Skin of body (tissue), 3 donors: ENCODE measurements at places on chromosomes 1 and 21. TPM values are rescaled to one million over a fixed set of nuclear protein-coding genes. Genes with fewer than 3 reads are reported as not detected.
A peak's percentile ranks its signal among the peaks of the same experiment; 100 is the strongest.

DNA sequence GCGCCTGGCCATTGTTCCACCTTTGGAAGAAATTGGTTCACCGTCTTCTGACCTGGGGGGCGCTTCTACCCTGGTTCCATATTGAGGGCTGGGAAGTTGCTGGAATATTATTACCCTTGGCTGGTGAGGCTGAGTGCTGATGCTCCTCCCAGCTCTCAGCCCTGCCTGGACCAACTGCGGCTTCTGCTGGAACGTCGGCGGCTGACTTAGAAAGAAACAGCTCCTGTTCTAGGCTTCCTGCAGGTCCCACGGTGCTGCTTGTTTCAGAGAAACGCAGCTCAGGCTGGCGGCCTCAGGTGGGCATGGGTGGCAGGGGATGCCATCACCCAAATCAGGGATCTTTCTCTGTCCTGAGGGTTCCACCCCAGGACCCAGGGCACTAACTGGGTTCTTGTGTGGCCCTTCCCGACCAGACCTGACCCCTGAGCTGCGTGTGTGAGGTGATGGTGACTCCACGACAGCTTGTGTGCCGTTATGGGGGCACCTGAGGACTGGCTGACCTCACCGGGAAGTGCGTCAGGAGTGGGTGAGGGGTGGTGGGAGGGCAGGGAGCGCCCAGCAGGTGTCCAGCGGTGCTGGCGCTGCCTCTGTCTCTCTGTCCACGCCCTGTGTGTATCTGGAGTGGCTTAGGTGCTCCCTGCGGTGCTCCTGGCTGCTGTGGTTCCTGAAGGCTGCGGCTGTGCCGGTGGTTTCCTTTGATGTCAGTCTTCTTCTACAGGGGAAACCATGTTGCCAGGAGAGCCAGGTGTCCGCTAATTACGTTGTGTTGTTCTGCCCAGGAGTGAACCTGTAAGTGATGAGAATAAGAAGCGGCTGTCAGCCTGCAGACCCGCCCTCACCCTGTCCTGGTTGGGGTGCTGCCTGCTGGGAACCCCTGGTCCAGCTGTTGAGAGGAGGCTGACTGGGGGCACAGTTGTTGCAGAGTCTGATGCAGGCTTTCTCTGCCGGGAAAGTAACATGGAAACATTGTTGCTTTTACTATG is 8.9 kb downstream of the SKI start:
- DNase-seq = no peak

GRCh38 chr1:53949023-53949990 is 3.2 kb downstream of the LRRC42 start:
- peak; percentile 1 for DNase-seq

DNA sequence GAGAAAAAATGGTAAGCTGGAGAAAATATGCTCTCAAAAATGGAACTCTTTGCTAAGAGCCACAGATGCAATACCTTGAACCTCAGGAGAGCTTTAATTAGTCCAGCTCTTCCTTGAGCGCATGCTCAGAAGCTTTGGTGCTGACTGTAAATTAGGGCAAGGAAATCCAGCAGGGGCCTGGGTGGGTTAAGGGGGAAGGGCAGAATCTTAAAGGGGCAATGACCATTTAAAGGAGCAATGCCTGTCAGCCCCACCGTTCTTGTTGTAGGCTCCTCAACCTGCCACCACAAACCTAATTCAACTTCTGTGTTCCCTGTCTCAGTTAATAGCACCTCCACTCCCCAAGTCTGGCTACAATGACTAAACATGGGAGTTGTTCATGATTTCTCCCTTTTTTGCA is 6.8 kb upstream of the SLC22A15 start:
- no peak for DNase-seq

GRCh38 chr1:213162862-213163261 is 111.8 kb downstream of the RPS6KC1 start:
- no peak for DNase-seq

DNA sequence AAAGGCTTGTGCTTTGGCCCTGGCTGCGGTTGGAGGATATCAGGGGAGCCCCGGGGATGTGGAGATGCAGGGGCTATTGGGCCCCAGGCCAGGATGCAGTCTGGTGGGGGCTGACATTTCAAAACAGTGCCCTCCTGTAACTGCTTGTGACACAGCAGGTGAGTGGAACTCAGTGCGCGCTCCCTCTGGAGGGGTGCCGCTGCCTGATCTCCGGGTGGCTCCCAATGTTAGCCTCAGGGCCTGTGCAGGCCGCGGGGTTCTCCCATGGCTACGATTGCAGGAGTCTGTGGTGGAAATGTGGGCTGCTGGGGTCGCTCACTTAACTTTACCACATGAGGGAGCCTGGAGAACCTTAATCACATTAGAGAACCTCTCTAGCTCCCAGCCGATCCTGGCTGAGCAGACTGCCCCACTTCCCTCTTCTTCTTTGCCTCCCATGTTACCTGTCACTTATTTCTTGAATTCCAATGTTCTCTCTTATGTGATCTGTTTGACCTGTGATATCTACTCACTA is 163.2 kb downstream of the FMN2 start:
- DNase-seq = no peak

GRCh38 chr1:78277253-78277652 is 213.5 kb upstream of the PTGFR start:
- no peak for DNase-seq

DNA sequence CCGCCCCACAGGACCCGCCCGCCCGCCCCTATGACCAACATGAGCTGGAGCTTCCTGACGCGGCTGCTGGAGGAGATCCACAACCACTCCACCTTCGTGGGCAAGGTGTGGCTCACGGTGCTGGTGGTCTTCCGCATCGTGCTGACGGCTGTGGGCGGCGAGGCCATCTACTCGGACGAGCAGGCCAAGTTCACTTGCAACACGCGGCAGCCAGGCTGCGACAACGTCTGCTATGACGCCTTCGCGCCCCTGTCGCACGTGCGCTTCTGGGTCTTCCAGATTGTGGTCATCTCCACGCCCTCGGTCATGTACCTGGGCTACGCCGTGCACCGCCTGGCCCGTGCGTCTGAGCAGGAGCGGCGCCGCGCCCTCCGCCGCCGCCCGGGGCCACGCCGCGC is 7.9 kb upstream of the IBA57 start:
- no peak for DNase-seq

DNA sequence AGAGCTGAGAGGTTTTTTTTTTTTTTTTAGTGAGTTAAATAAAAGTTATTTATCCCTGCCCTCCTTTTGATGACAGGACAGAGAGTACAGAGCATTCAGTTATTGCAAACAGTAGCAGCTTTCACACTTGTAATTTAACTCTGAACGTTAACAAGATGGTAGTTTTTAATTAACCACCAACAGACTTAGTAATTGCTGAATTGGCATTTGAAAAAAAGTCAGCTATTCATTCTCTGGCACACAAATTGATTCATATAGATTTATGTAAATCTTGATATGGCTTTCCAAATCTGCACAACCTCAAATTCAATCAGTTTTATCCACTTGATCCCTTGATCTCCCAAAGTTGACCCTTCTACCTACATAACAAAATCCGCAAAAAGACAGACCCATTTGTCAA is 918 bp downstream of the LEMD1 start:
- no peak for DNase-seq

DNA sequence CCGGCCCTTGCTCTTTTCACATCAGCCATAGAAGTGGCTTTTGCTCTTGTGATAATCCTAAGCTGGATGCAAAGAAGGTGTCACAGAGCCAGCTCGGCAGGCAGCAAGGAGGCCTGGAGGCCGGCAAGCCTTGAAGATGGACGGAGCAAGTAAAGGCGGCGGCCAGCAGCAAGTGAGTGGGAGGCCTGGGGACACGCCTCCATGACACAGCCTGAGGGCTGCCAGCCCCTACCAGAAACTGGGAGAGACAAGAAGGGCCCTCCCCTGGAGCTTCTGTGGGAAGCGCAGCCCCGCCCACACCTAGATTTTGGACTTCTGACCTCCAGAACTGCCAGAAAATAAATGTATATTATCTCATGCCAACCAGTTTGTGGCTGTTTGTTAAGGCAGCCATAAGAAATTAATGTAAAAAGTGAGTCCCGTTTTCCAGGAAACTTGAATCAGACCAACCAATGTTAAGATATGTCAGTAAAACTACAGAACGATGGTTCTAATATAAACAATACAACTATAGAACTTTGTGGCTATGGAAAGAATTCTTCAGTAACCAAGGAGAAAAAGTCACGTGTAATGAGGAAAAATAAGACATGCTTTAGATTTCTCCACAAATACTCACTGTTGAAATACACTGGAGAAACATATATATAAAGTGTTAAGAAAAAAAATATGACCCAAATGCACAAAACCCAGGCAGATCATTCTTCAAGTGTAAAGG is 49.9 kb downstream of the BACE2 start:
- DNase-seq = peak; percentile 15

GRCh38 chr1:205088341-205088740 is 4.1 kb upstream of the TMEM81 start:
- no peak for DNase-seq

- no peak for DNase-seq
Measured at GRCh38 chr1:8831340-8831739, 13.9 kb upstream of the RERE start.

GRCh38 chr21:41208376-41208763 is 40.4 kb downstream of the BACE2 start:
- no peak for DNase-seq

GRCh38 chr1:202656951-202657646 is 53.2 kb downstream of the SYT2 start:
- no peak for DNase-seq

DNA sequence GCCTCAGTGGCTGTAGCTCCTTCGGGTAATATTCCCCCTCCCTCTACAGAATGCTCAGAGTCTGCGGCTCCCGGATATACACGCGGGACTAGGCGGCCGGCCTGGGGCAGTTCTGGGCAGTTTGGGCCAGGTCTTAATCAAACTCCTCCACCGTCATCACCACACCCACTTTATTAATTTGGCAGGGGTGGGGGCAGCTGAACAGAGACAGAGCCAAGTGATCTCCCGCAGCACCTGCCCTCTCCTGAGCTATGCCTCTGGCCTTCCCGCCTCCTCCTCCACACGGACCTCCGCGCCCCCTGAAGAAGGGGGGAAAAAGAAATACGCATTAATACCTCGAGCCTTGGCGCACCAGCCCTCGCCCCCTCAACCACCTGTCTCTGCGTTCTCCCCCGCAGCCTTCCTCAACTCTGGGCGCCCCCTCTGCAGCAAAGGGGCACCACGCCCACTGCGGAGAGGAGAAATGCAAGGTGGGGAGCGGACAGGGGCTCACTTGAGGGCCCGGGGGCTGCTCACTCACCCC is 42.6 kb downstream of the CD34 start:
- no peak for DNase-seq

DNA sequence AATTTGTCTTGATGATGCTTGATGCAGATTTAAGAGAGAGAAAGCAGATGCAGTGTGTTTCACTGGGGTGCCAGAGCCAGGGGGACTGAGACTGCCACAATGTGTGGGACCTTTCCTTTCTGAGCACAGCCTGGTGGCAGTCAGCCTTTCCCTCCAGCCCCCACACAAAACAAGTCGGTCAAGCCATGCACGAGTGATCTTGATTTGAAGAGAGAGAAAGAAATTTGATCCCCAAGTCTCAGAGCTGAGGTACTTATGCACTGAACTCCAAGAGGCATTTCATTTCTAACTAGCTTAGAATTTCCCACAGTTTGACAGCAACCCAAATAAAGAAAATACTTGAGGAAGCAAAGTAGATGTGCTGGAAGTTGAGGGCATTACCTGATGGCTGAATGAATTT is 193.8 kb downstream of the ST6GALNAC3 start:
- no peak for DNase-seq

GRCh38 chr1:227559499-227559898 is 3.9 kb upstream of the ZNF678 start:
- DNase-seq = no peak

GRCh38 chr1:172609528-172609927 is 49.4 kb upstream of the FASLG start:
- DNase-seq = no peak

- DNase-seq = no peak
Measured at GRCh38 chr1:1561801-1562470, 12.7 kb downstream of the SSU72 start.

GRCh38 chr1:45275054-45275453 is 51.6 kb upstream of the HPDL start:
- DNase-seq = no peak

DNA sequence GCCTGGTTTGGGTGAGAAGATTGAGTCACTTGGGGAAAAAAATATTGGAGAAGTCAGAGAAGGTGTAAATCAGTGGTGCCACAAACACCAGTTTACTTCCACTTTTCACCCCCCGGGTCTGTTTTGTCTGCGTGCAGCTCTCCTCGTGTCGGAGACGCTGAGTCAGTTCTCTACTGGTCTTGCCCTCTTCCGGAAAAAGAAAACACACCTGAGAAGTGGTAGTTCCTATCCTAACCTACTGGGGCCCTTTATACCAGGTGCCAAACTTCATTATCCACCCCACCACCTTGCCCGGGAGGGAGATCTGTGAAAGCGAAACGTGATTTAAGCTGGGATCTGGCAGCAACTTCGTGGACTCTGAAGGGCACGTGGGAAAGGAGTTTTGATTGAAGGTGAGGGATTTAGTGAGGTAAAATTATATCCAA is 855 bp upstream of the IVNS1ABP start:
- DNase-seq = no peak

GRCh38 chr1:210151052-210151672 is 81.4 kb upstream of the SERTAD4 start:
- DNase-seq = no peak

- DNase-seq = peak; percentile 80
Measured at GRCh38 chr1:76336931-76337371, 262.4 kb downstream of the ST6GALNAC3 start.

GRCh38 chr1:169708647-169709046 is 2.8 kb downstream of the SELL start:
- DNase-seq = no peak

GRCh38 chr1:177333936-177334595 is 163.3 kb downstream of the BRINP2 start:
- DNase-seq = no peak

The SGIP1 gene
- total RNA-seq = 1.9 TPM

The TBX19 gene
- total RNA-seq = 1.9 TPM

The VWA5B1 gene
- 0.39 TPM for total RNA-seq

The ST6GALNAC3 gene
- 3.6 TPM for total RNA-seq

The MPL gene
- 0.10 TPM for total RNA-seq

The CENPF gene
- total RNA-seq = 26.8 TPM

The NR1I3 gene
- total RNA-seq = not detected

The ADGRB2 gene
- total RNA-seq = 9.4 TPM

The S100A7 gene
- total RNA-seq = 130 TPM

The MASP2 gene
- total RNA-seq = not detected

The FCGR3B gene
- 14.3 TPM for total RNA-seq

The NGF gene
- total RNA-seq = 4.1 TPM

The RXFP4 gene
- total RNA-seq = not detected
